Chondrocyte (in vitro differentiated cells): ENCODE measurements at places on chromosomes 5 and 9.

GRCh38 chr9:115636596-115636995, 517.0 kb upstream of the PAPPA start:
- no peaks in the 10 kb centered on the region for H3K36me3 ChIP-seq
- peaks cover 53% of the 10 kb centered on the region for H3K4me1 ChIP-seq
- no peak overlapping the region for H3K27ac ChIP-seq
- no peaks in the 10 kb centered on the region for H3K27me3 ChIP-seq
- H3K4me3 ChIP-seq: no peak overlapping the region

GRCh38 chr9:14323083-14323971, 9.4 kb upstream of the NFIB start:
- no peaks in the 10 kb centered on the region for H3K36me3 ChIP-seq
- peak overlapping the region; percentile 85 for H3K27ac ChIP-seq
- DNase-seq: no peak
- peaks cover 52% of the 10 kb centered on the region for H3K4me1 ChIP-seq
- peak overlapping the region; percentile 85 for H3K4me3 ChIP-seq

DNA sequence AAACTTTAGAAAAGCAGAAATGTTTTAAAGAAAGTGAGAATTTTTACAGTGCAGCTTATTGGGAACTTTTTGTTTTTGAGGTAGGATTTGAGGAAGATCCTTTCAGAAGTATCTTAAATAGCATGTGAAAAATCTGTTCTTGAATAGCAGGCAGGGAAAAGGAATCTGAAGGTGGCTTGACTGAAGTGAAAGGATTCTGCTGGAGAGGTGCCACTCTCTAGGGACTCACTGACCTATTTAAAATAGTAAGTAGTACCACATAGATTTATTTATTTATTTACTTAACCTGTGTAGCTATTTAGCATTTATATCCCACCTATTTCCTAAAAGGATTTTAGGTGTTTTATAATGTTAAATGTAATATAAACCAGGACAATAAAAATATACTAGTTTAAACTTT, 69.1 kb downstream of the NIPBL start:
- no peak for DNase-seq
- H3K27me3 ChIP-seq: no peaks in the 10 kb centered on the region
- no peak overlapping the region for H3K27ac ChIP-seq
- no peak overlapping the region for H3K4me3 ChIP-seq
- H3K4me1 ChIP-seq: peaks cover 34% of the 10 kb centered on the region

- H3K27ac ChIP-seq: no peak overlapping the region
- no peak overlapping the region for H3K4me3 ChIP-seq
- peaks cover 12% of the 10 kb centered on the region for H3K27me3 ChIP-seq
These were observed 18.5 kb downstream of the MRPL36 start for GRCh38 chr5:1781107-1781506.

DNA sequence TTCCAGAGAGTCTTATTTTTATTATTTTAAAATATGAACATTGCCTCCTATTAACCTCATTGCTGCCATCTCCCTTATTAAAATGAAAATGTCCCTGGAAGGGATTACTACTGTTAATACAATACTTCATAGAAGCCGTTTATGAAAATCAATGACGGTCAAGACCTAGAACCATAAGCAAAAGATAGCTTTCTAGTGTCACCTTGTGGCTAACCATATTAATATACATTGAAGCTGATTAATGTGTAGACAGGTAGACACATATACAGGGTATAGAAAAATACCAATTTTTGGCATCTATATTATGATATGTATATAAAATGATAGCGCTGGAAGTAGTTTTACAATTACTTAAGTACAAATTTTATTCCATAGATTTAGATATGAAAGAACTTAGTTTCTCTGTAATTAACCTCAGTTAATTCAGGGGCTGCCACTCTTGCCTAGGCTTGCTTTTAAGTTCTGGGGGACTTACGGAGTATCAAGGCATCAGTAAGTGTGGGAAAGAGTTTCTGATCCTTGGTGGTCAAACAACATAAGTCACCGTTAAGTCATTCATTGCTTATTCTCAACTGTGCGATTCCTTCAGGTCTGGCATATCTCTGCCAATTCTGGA, 2.5 kb upstream of the YTHDC2 start:
- H3K27ac ChIP-seq: no peak overlapping the region
- no peak overlapping the region for H3K4me3 ChIP-seq
- H3K27me3 ChIP-seq: no peaks in the 10 kb centered on the region
- H3K36me3 ChIP-seq: no peaks in the 10 kb centered on the region

DNA sequence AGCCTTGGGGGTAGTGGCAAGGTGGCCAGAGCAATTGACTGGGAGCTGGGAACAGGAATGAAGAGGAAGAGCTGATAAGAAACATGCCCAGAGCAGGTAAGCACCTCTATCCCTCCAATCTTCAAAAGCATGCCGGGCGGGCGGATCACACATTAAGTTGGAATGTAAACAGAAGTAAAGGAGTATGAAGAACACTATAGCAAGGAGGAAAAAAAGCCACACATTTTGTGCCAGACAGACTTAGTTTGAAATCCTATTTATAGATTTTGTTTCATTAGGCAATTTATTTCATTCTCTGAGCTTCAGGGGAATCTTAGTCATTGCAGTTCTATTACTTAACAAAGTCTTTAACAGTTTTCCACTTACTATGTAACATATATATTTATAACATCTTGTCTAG, 173.9 kb upstream of the TNC start:
- no peak overlapping the region for H3K4me3 ChIP-seq
- peak overlapping the region; percentile 67 for H3K27ac ChIP-seq
- peaks cover 60% of the 10 kb centered on the region for H3K4me1 ChIP-seq
- no peak for DNase-seq

DNA sequence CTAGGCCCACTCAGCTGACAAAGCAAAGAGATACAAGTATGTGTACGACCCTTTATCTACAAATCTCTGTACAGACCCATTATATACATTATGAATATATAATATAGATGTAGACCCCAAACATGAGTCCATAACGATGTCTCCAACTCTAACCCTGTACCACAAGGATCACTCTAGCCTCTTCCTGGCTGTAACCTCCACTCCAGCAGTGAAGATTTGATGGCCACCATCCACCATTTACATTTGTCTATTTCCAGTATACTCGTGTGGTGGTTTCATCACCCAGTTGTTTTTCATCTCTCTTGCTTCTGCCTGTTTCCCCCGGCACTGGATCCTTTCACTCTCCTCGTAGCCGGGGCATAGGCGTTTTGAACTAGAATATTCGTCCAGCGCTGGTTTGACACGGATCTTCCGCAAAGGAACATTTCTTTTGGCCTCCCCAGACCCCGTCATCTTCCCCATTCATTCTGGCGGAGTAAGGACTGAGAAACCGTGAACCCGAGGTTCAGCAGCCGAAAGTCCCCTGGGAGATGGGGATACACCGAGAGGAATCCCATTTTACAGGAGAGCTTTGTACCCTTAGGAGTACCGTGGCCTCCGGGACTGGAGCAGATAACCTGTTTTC, 828 bp upstream of the TRIO start:
- H3K4me3 ChIP-seq: peak overlapping the region; percentile 75
- DNase-seq: no peak
- H3K4me1 ChIP-seq: peaks cover 49% of the 10 kb centered on the region

DNA sequence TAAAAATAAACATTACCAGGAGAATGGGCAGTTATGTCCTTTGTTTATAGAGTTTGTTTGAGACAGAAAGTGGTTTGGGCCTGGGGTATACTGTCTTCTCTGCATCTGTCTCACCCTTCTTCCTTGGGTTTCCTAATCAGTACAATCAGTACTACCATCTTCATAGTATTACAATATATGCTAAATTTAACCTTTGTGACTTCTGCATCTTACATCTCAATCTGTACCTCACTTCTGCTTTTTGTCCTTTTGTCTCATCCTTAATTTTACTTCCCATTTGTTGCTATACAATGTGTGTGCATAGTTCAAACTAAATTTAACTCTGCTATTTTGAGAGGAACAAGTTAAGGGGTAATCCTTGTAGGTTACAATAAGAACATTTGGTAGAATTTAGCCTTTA, 19.6 kb downstream of the FBXO38 start:
- no peak overlapping the region for H3K27ac ChIP-seq
- H3K4me3 ChIP-seq: no peak overlapping the region
- H3K36me3 ChIP-seq: peaks cover 41% of the 10 kb centered on the region
- no peaks in the 10 kb centered on the region for H3K27me3 ChIP-seq

GRCh38 chr9:121505903-121506735, 6.5 kb upstream of the GGTA1 start:
- H3K4me1 ChIP-seq: peaks cover 23% of the 10 kb centered on the region
- DNase-seq: peak; percentile 39
- peaks cover 17% of the 10 kb centered on the region for H3K27me3 ChIP-seq
- no peaks in the 10 kb centered on the region for H3K36me3 ChIP-seq

- DNase-seq: no peak
- no peaks in the 10 kb centered on the region for H3K4me1 ChIP-seq
- peaks cover 11% of the 10 kb centered on the region for H3K27me3 ChIP-seq
- no peak overlapping the region for H3K27ac ChIP-seq
- no peaks in the 10 kb centered on the region for H3K36me3 ChIP-seq
These were observed 1239.8 kb upstream of the ACO1 start for GRCh38 chr9:31144614-31145013.

DNA sequence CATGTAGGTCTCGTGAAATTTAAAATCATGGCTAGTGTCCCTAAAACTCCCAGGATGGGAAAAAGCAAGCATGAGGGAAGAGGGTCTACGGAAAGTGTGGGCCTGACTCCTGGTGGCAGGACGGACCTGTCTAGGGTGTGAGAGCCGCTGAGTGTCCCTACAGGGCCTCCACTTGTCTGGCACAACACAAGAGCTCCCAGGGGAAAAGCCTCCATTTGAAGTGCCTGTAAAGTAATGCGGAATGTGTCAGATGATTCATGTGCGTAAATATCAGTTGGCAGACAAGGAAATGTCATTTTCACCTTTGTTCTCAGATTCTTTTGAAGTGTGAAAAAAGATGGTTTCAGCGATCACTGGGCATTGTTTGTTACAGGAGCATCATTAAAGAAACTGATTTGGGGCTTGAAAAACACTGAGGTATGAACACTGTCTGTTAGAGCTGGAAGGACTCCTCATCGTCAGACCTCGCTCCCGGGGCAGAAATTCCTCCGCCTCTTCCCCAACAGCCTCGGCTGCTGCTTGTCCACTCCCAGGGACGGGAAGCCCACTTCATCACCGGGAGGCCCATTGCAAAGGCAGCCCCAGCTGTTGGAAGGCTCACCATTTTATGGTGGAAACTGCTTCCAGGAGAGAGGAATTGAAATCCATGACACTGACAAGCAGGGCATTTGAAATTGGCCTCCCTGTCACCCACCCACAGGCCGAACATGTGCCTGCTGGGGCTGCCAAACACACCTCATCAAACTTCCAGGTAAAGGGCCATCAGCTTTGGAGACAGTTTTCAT, 240.8 kb downstream of the FSTL4 start:
- H3K36me3 ChIP-seq: no peaks in the 10 kb centered on the region
- no peaks in the 10 kb centered on the region for H3K4me1 ChIP-seq
- H3K27ac ChIP-seq: no peak overlapping the region
- H3K27me3 ChIP-seq: peaks cover 9% of the 10 kb centered on the region
- H3K4me3 ChIP-seq: no peak overlapping the region

DNA sequence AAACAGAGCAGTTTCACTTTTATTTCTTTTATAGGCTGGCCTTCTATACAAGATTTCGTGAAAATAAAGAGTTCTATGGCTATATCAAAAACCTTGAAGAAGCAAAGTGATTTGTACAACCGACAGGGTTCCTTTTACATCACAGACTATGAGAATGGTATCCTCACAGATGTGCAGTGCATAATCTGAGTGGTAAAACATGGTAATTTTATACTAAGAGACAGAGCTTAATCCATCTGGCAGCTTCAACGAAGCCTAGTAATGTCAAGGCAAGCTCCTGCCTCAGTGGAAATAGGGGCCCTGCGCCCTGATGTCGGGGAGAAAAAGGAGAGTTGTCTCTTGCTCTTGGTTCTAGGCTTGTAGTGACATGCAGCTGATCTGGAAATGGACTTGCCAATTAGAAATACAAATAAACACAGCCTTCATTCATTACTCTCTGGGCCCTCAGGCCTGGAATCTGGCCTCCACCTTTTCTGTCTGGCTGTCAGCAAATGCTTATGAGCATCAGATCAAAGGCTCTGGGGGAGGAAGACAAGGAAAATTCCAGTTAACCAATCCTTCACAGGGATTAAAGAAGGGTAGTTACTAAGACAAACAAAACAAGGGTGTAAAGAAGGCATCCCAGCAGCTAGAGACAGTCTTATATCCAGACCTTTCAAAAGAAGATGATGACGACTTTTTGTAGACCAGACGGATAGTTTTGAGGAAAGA, 33.6 kb upstream of the TRIM32 start:
- H3K27ac ChIP-seq: no peak overlapping the region
- H3K4me1 ChIP-seq: peaks cover 3% of the 10 kb centered on the region
- no peak overlapping the region for H3K4me3 ChIP-seq

DNA sequence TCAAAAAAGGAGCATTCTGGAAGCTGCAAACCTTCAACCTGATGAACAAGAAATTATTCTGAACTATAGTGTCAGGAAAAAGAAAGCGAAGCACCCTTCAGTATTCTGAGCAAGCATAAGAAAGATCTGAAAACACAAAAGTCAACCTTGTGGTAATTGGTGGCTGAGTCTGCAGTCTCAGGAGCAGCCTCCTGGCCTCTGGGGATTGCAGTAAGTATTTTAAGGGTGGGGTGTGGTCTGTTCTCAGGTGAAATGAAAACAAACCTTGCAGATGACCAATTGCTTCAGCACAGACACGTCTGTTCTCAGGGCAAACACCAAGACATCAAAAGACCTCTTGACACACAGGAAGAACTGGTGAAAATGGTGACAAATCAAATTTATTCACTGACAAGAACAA, 147.8 kb upstream of the RAPGEF1 start:
- no peak overlapping the region for H3K27ac ChIP-seq
- H3K36me3 ChIP-seq: peaks cover 18% of the 10 kb centered on the region
- no peak for DNase-seq

DNA sequence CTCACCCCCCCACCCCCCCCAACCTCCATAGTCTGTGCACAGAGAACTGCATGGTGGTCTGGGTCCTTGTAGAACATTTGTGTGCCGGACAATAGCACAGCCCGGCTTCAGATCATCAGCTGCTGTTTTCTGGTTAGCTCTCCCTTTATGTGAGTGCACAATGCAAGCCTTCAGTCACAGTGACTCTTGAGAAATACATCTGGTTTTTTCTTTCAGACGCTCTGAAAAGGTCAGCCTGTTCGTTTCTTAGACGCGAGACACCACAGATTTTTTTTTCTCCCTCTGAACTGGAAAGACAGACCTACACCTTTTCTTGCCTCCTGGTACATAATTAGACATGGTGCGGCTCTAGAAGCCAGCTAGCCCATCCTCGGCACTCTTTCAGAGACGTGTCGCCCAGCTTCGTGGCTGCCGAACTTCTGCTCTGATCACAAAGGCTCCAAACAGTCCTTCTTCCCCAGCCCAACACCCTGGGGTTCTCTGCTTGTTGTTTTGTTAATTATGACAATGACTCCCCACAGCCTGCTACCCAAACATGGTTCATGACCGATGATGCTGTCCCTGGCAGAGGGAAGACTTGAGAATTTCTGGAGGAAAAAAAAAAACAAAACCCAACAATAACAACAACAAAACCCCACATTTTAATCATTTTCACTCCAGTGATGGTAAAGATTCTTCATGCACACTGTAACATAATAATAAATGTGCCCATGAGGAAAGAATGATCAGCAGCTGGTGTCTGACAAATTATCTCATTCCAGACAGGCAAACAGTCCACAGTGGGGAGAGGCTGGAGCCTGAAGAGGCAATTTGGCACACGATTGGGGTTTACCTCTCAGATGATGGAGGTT, 241.4 kb upstream of the ZNF462 start:
- H3K27me3 ChIP-seq: no peaks in the 10 kb centered on the region
- H3K4me1 ChIP-seq: peaks cover 37% of the 10 kb centered on the region
- H3K4me3 ChIP-seq: peak overlapping the region; percentile 57
- H3K36me3 ChIP-seq: no peaks in the 10 kb centered on the region
- peak overlapping the region; percentile 73 for H3K27ac ChIP-seq
